ENCODE measurements at places on chromosomes 5 and 9. TPM values are rescaled to one million over a fixed set of nuclear protein-coding genes. Genes with fewer than 3 reads are reported as not detected.
A peak's percentile ranks its signal among the peaks of the same experiment; 100 is the strongest.

TRIM14 gene
- 2.1 TPM for total RNA-seq

- DNase-seq: no peak
These were observed 26.6 kb downstream of the PTPDC1 start for GRCh38 chr9:94110821-94111252.

DPYSL3 gene
- total RNA-seq: 2.2 TPM

INVS gene
- 3.7 TPM for total RNA-seq

GRCh38 chr5:122311961-122312590 is at the start of gene SNCAIP:
TSS of gene SNCAIP (plus strand) at chr5:122312237. CDS start at chr5:122391135, 78,898 bp downstream.
- peak; percentile 21 for DNase-seq

- DNase-seq: no peak
These were observed 341.6 kb upstream of the PIK3R1 start for GRCh38 chr5:67873935-67874334.

DNA sequence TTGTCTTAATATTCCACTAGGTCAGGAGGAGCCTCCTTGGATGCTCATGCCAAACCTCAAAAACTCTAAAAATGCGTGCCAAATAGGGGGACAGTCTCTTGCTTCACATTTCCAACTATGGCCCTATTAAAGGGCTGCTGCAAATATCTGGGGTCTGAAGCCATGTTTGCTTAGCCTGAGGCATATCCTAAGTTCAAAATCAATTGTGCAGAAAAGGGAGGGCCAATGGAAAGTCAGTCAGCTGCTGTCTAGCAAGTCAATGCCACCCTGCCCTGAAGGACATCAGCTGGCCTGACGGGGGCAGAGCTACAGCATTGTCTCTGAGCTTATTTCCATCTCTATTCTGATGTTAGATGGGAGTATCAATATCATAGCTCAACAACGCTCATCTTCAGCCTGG is 93.6 kb downstream of the SH3TC2 start:
- no peak for DNase-seq

DNA sequence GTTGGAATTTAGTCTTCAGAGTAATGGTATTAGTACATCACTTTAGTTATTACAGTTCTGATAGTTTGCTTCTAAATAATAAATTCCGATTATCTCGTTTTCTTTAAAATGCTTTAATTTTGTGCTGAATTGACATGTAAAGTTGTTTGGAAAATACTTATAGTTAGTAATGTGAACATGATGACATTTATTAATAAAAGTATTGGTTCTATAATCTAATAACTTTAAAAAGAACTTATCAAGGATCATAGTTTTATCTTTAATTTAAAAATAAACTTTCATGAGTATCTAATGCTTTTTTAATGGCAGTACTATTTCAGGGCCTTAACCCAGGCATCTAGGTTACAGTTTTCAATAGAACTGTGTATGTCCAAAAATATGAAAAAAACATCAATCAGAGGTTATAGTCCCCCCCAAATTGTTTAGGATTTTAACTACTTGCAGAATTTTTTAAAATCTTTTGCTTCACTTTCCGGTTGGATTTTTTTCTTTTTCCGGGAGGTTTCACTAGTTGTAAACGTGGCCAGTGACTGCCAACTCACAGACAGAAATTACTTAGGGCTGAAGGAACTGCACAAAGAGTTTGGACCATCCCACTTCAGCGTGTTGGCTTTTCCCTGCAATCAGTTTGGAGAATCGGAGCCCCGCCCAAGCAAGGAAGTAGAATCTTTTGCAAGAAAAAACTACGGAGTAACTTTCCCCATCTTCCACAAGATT is 680 bp downstream of the GPX8 start:
- DNase-seq: no peak

POLR3G gene
- 1.3 TPM for total RNA-seq

DNA sequence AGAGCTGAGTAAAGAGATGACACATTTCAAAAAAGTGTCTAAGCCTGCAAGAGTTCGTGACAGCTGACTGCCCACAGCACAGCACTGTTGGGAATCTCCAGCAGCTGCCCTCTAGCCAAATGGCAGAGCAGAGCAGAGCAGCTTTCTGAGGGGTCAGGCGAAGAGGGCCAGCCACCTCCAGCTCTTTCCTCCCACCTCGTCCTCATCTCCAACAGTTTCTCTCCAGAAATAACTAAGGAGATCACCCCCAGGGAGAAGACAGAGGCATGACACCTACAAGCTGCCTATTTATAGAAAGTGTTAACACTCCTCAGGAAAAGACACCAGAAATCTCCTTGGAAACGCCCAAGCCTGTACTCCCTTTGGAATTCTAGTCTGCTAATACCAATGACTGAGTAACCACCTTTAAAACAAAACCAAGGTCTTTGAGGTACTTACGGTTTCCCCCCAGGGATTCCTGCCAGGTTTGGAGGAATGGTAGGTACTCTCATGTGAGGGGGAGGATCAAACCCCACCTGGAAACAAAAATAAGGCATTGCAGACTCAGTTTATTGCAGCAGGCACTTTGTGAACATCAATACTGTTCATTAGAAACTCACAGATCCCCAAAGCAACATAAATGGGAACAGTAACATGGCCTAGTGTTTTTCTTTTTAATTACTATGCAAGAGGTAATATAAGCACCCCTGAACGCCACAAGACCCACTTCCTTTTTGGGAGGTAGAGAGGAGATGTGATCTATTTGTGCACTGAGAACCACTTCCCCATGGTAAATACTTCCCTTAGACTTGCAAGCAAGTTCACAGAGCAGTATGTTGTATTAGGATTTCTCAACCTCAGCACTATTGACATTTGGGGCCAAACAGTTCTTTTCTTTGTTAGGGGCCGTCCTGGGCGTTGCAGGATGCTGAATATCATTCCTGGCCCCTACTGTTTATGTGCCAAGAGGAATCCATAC is 79.3 kb downstream of the TLE1 start:
- no peak for DNase-seq

DNA sequence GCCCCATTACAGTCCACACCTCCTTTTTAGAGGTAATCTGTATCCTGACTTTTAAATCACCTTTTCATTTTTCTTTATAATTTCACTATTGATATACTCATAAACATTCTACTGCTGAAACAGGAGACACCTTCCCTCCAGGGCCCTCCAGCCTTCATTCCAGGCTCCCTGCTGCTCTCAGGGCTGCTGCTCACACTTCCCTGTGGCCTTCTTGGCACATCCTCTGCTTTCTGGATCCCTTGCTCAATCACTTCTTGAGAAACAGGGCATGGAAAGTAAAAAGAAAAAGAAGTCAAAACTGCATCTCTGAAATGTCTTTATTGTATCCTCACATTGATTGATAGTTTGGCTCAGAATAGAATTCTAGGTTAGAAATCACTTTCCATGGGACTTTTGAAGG is 19.3 kb upstream of the WNT8A start:
- no peak for DNase-seq

- no peak for DNase-seq
These were observed 686.5 kb upstream of the ACO1 start for GRCh38 chr9:31697956-31698355.

GHR gene
- total RNA-seq: 3.9 TPM

DNA sequence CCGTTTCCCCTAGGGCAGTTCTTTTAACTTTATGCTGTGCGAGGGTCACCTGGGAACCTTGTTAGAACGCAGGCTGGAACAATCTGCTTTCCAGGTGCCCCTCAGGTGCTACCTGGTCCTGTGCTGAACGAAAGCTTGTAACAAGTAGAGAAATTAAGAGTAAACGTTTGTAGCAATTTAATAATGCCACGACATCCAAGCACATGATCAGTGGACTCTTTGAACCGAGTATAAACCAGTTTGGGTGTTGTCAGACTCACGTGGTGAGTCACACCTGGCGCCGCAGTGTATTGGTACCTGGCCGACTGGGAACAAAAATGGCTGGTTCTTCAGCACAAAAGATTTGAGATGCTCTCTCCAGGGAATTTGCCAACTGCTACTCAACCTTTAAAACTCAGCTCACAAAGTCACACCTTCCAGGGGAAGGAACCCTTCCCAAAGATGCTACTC is 926 bp upstream of the MYO10 start:
- peak; percentile 69 for DNase-seq

GRCh38 chr5:52886206-52886605 is 98.5 kb downstream of the ITGA1 start:
- DNase-seq: no peak

ENTPD2 gene
- 2.1 TPM for total RNA-seq

DNA sequence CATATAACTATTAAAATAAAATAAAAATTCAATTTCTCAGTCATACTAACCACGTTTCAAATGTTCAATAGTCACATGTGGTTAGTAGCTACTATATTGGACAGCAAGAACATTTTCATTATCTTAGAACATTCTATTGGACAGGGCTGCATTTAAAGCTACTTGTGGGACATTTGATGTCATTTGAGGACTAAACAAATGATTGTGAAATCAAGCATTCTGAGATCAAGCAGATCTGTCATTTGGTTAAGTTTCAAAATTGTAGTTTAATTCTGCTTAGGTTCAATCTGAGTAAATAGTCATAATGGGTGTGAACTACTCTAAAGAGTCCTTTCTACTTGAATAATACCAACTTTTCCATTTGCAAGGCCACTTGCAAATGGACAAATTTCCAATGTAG is 226.9 kb upstream of the C9orf72 start:
- no peak for DNase-seq

GRCh38 chr5:96636594-96636993 is 25.6 kb upstream of the CAST start:
- no peak for DNase-seq

PCDHA9 gene
- total RNA-seq: 0.22 TPM

PCDH12 gene
- total RNA-seq: 0.32 TPM

DNA sequence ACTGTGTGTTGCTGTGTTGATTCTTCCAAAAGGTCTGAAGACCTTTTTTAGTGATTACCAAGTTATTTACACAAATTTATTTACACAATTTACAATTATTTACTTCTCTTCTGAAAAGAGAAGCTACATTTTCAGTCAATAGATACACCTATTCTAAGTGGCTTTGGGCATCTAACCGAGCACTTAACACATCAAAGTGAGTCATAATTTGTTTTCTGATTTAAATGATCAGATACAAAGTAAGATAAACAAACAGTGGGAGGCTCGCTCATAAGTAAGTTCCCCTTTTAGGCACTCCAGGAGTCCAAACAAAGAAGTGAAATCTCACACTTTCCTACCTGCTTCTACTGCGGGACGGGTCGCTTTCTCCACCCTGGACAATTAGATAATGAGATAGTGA is 90.2 kb downstream of the APBA1 start:
- DNase-seq: no peak

DNA sequence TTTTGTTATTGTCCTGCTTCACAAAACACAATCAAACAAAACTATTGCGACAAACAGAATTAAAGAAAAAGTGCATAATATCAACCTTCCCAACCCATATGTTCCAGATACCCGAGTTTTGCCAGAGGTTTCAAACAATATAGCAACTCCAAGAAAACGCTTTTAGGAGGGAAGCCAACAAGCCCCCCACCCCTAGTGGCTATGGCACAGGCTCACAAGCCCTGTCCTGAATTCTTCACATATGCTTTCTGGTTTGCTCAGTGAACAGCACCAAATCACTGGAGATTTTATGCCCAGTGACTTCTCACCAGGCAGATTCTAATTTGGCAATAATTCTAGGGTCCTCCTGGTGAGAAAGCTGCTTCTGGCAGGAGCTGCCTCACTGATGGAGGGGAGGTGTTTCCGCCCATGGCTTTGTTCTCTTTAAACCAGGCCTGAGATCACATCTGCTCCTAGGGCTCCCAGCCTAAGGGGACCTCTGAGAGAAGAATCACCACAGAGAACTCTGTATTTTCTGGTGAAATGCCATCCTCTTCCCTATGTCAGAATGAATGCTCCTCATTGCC is 1982.4 kb downstream of the EFNA5 start:
- no peak for DNase-seq

BARHL1 gene
- not detected for total RNA-seq

- DNase-seq: no peak
These were observed 102.3 kb downstream of the NDUFAF2 start for GRCh38 chr5:61047346-61047745.
